ENCODE measurements at places on chromosomes 3 and 15.

DNA sequence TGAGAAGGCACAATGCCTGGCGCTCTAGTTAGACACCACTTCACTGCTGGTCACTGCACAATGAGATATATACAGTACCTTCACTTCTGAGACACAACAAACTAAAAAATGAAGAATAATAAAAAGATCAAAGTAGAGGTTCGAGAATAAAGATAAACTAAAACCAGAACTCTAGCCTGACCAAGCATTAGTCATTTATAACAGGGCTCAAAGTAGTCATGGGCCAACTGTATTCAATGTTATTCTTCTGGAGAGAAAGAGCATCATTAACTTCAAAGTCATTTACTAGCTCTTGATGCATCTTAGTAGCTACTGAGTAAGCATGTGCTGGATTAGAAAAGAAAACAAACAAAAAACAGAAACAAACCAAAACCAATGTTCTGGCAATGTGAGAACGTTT is 145.2 kb downstream of the SSR3 start:
- no peak for DNase-seq

DNA sequence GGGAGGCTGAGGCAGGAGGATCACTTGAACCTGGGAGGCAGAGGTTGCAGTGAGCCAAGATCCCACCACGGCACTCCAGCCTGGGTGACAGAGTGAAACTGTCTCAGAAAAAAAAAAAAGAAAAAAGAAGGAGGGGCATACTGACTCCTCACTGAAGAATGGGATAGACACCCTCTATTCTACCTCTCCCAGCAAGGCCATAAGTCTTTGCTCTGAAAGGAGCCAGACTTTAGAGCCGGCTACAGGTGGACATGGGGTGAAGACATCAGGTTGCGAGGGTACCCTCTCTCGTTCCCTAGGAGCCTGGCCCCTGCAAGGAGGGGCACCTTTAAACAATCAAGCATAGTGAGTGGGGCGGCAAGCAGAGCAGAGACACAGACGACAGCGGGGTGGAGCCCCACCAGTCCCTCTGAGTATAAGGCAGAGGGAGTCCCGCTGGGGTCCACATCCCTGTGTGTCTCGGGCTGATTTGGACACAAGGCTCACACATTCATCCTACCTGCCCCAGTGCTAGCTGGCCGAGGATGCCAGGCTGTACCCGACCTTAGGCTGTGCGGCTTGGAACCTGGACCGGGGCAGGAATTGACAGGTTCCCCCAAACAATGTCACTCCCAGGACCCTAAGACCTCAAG is 1.1 kb downstream of the GRAMD2A start:
- peak; percentile 31 for DNase-seq

- no peak for DNase-seq
Measured at GRCh38 chr15:62799919-62800318, 242.6 kb upstream of the TPM1 start.

- no peak for DNase-seq
Measured at GRCh38 chr3:23252122-23252521, 49.0 kb downstream of the UBE2E2 start.

DNA sequence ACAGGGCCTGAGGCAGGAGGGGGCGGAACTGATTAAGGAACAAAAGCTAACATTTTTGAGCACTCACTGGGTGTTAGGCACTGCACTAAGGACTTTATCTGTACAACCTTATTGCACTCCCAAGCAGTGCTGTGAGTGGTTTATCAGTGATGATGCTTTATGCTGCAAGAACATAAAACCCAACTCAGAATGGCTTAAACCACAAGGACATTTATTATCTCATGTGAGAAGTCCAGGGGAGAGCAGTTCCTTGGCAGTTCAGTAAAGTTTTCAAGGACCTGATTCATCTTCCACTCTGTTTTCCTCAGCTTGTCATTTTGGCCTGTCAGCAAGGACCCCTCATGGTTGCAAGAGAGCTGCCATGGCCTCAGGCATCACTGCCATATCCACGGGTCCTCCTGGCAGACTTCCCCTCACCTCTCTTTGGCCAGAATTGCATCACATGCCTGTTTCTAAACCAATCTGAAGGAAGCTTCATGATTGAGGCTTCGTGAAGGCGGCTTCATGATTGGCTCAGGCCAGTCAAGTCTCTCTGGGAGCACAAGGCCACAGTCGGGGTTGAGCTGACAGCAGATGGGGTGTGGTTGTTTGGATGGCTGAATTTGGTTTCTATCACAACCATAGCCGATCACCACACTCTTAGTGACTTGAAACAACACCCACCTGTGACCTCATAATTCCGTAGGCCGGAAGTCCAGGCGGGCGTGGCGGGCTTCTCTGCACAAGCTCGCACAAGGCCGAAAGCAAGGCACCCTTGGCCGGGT is 15.8 kb downstream of the EFCC1 start:
- no peak for DNase-seq

GRCh38 chr3:140143367-140144069 is 208.5 kb downstream of the CLSTN2 start:
- no peak for DNase-seq

GRCh38 chr3:152688313-152688712 is 146.6 kb upstream of the P2RY1 start:
- no peak for DNase-seq

DNA sequence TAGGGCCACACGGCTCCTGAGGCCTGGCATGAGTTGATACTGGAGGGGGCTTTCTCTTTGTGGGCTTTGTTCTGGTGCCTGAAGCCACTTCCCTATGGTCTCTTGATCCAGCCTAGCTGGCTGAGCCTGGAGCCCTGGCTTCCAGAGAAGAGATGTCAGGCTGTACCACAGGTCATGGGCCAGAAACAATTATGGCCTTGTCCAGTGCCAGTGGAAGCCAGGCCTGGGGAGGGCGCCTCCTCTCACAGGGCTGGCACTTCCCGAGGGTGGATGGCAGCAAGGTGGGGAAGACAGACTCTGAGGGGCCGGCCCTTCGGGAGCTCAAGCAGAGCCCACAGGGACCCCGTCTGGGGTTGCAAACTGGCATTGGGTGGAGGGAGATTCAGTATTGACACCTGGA is 34.9 kb upstream of the ACAD9 start:
- DNase-seq = no peak

DNA sequence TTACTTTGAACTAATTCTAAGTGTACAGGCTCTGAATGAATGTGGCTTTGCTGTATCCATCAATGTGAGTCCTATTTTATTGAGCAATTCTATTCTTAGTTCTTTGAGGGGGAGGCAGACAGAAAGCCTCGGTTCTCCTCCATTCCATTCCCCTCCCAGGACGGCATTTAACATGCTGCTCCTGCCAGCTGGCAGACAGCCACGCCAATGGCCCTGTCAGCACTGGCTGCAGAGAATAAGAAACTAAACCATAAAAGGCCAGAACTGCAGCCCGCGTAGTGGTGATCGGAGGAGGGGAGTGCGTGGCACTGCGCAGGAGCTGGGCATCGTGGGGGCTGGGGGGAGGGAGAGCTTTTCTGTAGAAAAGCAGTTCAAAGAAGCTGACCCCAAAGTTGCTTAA is 76.0 kb upstream of the HACD2 start:
- DNase-seq = peak; percentile 56

DNA sequence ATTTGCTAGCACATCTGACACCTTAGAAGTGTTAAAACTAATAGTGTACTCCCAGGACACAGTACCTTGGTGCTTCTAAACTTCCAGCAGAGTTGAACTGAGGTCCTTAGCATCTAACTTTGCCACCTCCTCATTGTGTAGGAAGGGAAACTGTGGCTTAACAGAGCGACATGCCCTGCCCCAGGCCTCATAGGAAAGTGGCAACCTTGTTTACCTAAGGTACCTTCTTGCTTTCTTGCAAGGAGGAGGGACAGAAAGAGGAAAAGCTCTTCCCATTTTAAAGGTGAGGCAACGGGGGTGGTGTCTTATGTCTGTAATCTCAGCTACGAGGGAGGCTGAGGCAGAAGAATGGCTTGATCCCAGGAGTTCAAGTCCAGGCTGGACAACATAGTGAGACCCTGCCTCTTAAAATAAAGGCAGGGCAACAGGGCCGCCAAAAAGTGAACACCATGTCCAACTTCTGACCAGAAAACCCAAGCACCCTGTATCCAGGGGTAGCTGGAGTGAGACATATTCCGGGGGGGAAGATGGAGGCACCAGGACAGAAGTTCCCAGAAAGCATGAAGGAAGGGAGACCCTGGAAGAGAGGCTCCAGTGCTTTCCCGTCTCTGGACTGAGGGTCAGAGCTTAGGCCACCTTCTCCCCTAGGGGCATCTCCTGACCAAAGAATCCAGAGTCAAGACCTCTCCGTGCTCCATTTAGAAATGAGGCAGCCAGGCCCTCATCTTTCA is 540 bp upstream of the KLHL40 start:
- DNase-seq = no peak

DNA sequence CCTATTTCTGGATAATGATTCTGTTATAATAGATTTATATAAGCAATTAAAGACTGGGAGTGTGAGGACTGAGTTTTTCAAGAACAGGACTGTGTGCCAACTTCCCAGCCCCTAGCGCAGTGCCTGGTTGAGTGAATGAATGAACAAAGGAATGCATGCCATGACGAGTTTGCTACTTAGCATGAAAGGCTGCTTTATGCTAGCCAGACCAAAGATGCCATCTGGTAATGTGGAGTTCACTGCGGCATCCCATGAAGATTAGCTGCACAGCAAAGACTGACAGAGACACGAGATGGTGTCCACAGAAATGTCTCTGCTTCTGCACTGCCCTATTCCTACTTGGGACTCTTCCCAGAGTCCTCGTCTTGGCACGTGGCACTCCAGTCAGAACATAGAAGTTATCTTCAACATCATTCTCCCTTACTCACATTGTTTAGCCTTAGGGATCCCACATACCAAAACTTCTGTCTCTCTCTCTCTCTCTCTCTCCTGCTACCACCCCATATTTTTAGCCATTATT is 283.9 kb upstream of the CTNNB1 start:
- DNase-seq = peak; percentile 24

DNA sequence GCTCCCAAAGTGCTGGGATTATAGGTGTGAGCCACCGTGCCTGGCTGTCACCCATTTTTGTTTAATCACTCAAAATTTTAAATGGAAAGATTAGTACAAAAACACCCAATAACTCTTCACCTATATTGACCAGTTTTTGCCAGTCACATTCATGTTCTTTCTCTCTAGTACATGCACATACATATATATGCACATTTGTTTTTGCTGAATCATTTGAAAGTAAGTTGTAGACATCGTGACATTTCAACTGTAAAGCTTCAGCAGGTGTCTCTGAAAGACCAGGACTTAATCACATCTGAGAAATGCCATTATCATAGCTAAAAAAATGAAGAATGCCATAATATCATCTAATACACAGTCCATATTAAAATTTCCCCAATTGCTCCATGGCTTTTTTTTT is 6.5 kb upstream of the SEMA4B start:
- DNase-seq = no peak

GRCh38 chr15:37057831-37058230 is 42.5 kb downstream of the MEIS2 start:
- DNase-seq = no peak

- no peak for DNase-seq
Measured at GRCh38 chr3:100310355-100310965, 24.1 kb upstream of the NIT2 start.

- peak; percentile 87 for DNase-seq
Measured at GRCh38 chr3:35664460-35664919, 25.2 kb downstream of the ARPP21 start.

- no peak for DNase-seq
Measured at GRCh38 chr3:61186030-61186429, 65.2 kb downstream of the FHIT start.

GRCh38 chr3:195696632-195697278 is 24.0 kb upstream of the MUC20 start:
- no peak for DNase-seq

GRCh38 chr15:56460947-56461346 is 4.0 kb downstream of the MNS1 start:
- DNase-seq = no peak

- no peak for DNase-seq
Measured at GRCh38 chr3:112013784-112014143, 15.0 kb downstream of the TAGLN3 start.

- no peak for DNase-seq
Measured at GRCh38 chr3:195025884-195026200, 245.1 kb downstream of the XXYLT1 start.

DNA sequence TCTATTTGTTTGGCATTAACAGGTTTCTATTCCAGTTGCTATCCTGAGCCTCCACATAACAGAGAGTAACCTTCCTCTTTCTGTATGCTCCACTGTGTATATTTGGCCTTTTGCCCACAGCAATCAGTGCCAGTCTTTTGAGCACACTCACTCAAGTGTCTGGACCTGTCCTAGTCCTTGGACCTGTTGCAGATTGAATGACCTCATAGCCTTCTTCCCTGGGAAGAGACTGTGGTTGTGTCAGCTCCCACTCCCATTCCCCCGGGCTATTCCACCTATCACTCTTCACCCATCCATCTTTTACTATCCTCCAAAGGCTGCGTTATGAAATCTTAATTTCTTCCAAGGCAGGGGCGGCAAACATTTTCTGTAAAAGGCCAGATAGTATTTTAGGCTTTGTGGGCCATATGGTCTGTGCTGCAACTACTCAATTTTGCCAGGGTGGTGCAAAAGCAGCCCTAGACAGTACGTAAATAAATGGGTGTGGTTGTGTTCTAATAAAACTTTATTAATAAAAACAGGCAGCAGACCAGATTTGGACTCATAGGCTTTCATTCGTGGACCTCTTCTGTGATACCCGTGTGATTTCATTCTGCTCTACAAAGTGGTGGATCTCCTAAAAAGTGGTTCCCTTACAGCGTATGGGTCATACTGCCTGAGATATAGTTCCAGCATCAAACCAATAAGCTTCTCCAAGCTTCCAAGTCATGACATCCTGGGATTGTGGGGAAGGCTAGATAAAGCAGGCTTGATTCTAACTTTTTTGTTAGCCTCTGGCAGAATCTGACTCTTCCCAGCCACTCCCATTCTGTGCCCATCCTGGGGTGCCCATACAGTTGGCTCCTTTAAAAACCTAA is 57.4 kb downstream of the CDAN1 start:
- no peak for DNase-seq

GRCh38 chr3:129481766-129482332 is 41.8 kb downstream of the IFT122 start:
- no peak for DNase-seq

- DNase-seq = no peak
Measured at GRCh38 chr3:42159706-42160472, 68.7 kb downstream of the TRAK1 start.

DNA sequence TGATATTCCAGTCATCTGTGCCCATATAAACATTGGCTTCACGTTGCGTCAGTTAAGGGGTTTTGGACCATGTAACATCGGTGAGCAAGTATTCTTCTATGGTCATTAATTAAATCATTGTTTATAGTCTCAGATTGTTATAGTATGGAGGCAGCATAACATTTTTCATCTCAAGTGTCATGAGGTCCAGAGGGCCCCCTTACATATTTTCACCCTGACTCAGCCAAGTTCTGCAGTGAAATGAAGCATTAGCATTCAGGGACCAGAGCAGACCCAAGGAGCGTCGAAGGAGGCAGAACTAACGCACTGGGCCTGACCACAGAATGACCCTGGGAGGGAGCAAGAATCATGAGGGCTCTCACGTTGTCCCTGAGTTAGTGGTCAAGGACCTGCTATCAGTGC is 171.5 kb downstream of the LRTM1 start:
- DNase-seq = no peak

- no peak for DNase-seq
Measured at GRCh38 chr15:68366314-68366713, 65.6 kb downstream of the ITGA11 start.

All from head of caudate nucleus (tissue), 42 donors.